DMS 273 treated with DMSO at 0.1 percent for 48 hours (cell line): ENCODE measurements at places on chromosomes 1 and 21.

GRCh38 chr1:222994511-222995235 is 148.4 kb downstream of the TLR5 start:
- DNase-seq: no peak

DNA sequence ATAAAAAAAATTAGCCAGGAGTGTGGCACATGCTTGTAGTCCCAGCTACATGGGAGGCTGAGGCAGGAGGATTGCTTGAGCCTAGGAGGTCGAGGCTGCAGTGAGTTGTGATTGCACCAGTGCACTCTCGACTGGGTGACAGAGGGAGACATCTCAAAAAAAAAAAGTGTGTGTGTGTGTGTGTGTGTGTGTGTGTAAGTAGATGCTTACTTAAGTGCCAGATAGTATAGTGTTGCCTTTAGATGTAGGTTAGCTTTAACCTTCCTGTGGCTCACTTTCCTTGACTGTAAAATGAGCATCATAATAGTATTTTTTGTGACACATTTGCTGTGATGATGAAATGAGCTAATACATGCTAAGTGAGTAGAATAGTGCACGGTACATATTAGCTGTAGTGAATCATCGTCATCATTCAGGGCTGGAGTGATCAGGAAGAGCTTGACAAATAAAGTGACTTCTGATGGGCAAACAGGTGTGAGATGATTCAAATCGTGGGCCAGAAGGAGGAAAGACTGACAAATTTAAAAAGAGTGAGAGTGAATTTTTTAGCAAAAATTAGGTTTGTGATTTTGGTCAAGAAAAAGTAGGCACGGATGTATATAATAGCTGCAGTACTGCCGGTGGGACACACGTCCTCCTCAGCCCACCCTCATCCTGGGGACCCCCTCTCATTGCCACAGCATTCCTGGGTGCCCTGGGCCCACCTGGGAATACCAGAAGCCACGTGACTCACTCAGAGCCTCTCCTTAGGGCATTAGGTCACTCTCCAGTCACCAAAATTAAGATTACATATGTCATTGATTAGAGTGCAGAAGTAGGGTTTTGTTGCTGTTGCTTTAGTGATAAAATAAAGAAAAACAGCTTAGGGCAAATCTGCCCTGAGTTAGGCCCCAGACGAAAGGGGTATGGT is 33.9 kb downstream of the EIF2D start:
- no peak for DNase-seq

DNA sequence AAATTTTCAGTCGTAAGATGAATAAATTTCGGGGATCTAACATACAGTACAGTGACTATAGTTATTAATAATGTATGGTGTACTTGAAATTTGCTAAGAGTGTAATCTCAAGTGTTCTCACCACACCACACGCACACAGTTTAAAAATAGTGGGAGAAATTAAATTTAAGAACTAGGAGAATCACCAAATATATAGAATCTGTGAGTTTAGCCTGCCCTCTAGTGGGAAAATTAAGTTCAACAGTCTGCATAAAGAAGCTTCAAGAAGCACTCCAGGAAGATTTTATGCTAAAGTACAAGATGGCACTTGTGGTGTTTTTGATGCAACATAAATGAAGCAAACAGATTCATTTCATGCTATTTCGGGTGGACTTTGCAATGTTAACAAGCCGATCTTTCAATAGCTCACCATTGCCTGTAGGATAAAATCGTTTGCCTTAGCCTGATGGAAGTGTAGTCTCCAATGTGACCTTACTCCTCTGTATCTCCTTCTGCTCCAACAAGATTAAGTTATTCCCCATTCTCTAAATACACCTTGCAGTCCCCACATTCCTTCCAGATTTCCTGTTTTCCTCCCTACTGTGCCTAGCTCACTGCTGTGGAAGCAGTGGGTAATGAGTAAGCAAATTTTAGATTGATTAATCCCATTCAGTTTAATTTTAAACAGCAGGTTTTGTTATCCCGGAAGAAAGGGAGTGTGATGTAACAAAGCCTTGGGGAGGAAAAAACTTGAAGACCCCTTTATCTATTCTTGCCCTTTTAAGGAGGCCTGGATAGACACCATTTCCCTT is 8.7 kb upstream of the PIK3C2B start:
- peak; percentile 18 for DNase-seq

DNA sequence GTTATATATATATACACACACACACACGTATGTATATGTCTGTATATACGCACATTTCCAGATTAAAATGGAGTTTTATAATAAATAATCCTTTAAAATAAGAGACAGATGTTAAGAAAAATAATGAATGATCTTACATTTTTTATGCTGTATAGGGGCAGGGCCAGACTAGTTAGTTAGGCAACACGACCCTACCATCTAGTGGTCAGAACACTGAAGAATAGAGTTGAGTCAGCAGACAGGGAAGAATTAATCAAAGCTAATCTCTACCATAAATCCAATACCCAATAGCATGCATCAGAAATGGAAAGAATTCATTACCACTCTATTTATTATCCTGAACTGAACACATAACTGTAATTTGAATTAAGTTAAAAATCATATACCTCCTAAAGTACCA is 156.7 kb downstream of the BRINP3 start:
- DNase-seq: peak; percentile 32

- no peak for DNase-seq
These were observed 20.5 kb downstream of the ELAPOR1 start for GRCh38 chr1:109134423-109134822.

DNA sequence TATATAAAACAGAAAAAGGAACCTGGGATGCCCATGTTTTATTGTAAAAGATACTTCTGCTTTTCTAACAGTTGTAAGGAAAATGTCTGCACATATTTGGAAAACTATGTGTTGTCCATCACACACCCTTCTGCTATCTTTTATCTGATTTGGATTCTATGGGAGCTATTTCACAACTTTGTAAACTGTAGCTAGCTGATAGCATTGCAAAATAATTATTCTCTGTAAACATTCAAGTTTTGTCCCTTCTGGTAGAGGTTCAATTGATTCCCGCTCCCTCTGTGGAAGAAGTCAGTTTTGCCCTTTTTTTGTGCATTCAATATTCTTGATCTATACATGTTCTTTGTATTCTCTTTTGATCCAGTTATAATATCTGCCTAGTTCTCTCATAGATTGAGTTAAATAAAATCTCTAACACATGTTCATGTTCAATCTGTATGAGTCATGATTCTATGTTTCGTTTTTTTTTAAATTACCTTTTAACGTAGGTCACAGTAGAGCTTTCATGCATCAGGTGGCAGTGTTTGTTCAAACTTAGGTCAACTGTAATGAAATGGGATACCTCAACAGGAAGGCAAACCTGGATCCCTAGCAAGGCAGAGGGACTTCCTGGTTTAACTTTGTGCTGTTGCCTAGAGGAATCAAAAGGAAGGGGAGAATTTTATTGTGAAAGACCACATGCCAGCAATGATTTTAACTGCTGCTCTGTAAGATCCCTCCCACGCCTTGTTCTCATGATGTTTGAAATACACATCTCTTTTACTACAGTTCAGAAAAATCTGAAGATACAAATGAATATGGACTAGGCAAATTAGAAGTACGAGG is 26.0 kb upstream of the BCL9 start:
- DNase-seq: peak; percentile 9

DNA sequence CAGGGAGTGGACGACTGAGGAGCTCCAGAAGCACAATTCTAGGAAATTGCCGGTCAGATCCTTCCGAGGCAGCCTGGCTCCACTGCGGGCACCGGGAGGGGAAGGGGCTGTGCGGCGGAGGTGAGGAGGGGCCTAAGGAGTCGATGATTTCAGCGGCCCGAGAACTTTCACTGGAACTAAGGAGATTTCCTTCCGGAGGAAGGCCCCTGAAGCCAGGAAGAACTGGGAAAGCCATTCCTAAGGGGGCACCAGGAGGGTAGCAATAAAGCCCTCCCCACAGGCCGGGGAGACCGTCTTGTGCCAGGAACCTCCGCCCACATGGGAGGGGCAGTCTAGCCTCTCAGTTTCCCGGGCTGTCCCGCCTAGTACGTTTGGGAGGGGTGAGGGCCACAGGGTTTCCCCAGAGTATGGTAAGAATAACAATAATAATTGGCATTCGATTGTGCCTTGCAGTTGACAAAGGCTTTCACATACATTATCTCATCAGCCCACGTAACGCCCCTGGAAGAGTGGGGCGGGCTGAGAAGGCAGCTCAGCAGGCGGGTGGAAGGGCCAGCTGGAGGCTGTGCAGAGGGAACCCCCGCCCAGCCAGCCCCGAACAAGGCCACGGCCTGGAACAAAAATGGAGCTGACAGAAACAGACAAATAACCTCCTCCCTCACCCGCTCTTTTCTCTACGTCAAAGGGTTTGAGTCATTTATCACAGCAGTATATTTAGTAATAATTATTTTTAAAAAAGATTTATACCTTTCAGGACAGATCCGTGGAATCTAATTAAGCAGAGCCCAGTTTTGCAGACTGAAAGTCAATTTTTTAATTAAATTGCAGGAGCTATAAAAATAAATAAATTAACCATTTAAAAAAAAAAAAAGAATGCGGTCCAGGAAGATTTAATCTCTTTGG is 19.8 kb downstream of the NPR1 start:
- DNase-seq: peak; percentile 47

- no peak for DNase-seq
These were observed 2.1 kb upstream of the CAPN9 start for GRCh38 chr1:230745071-230745470.

GRCh38 chr1:189821833-189822232 is 655.8 kb downstream of the BRINP3 start:
- DNase-seq: no peak

GRCh38 chr1:158564608-158565007 is 5.8 kb downstream of the OR6P1 start:
- no peak for DNase-seq

- no peak for DNase-seq
These were observed 75.4 kb downstream of the RUNX1 start for GRCh38 chr21:34973685-34974084.
